ENCODE measurements at places on chromosomes 16 and 17. TPM values are rescaled to one million over a fixed set of nuclear protein-coding genes. Genes with fewer than 3 reads are reported as not detected.
A peak's percentile ranks its signal among the peaks of the same experiment; 100 is the strongest.

- no peak for DNase-seq
Measured at GRCh38 chr16:12618515-12618914, 185.2 kb downstream of the CPPED1 start.

DNA sequence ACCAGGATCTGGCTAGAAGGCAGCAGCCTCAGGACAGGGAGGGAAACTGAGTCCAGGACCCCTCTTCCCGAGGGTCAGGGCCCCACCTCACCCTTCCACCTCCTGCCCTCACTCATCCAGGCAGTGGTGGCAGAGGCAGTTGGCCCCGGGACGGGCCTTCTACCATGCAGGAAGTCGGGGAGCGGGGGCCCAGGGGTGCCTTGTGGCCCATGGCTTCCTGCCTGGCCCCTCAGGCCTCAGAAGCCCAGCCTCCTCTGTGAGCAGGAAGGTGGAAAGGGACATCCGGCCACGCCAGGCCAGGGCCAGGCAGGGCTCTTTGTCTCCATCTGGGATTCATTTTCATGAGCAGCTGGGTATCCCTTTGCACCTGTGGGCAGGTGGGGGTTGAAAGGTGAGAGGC lies 58.5 kb downstream of the BAHCC1 start:
- DNase-seq: peak; percentile 46

CFDP1 gene
- total RNA-seq: 43.7 TPM

MMP15 gene
- total RNA-seq: 0.27 TPM

UNC45B gene
- total RNA-seq: 0.10 TPM

PPM1E gene
- total RNA-seq: not detected
